ENCODE measurements at places on chromosomes 2 and 18. TPM values are rescaled to one million over a fixed set of nuclear protein-coding genes. Genes with fewer than 3 reads are reported as not detected.

DNA sequence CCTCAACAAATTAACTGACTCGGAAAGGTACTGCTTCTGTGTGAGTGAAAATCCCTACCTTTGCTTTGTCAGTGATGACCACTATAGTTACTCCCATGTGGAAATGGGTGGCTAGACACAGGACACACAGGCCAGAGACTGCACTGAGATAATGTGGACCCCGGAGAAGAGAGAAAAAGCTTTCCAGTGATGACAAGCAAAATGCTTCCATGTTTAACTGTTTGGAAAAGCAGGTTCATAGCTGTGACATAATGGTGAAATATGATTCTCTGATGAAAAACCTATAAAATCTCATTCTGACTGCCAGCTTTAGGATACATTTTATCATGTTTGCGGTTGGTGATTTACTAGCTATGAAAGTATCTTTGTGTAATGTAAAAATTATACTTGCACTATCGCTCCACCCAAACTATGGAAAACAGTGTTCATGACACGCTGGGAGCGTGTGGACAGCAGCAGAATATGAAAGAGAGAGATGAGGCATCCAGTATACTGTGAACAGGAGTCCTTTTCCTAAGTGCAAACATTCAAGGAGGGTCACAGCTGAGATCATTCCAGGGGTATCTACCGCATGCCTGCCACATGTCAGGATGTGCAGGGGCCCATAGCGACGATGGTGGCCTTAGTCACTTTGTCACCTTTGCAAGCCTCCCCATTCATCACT lies 782.7 kb upstream of the SOX11 start:
- no peaks in the 10 kb centered on the region for H3K4me1 ChIP-seq
- no peak for DNase-seq
- no peak overlapping the region for H3K27ac ChIP-seq
- H3K27me3 ChIP-seq: no peaks in the 10 kb centered on the region

- H3K36me3 ChIP-seq: no peaks in the 10 kb centered on the region
- no peaks in the 10 kb centered on the region for H3K27me3 ChIP-seq
- H3K4me1 ChIP-seq: peaks cover 6% of the 10 kb centered on the region
- H3K4me3 ChIP-seq: no peak overlapping the region
Measured at GRCh38 chr18:44801781-44802180, 121.1 kb downstream of the SETBP1 start.

- H3K4me1 ChIP-seq: peaks cover 9% of the 10 kb centered on the region
- H3K36me3 ChIP-seq: no peaks in the 10 kb centered on the region
- H3K4me3 ChIP-seq: no peak overlapping the region
- no peaks in the 10 kb centered on the region for H3K27me3 ChIP-seq
Measured at GRCh38 chr2:203798296-203799087, 69.1 kb upstream of the CTLA4 start.

DNA sequence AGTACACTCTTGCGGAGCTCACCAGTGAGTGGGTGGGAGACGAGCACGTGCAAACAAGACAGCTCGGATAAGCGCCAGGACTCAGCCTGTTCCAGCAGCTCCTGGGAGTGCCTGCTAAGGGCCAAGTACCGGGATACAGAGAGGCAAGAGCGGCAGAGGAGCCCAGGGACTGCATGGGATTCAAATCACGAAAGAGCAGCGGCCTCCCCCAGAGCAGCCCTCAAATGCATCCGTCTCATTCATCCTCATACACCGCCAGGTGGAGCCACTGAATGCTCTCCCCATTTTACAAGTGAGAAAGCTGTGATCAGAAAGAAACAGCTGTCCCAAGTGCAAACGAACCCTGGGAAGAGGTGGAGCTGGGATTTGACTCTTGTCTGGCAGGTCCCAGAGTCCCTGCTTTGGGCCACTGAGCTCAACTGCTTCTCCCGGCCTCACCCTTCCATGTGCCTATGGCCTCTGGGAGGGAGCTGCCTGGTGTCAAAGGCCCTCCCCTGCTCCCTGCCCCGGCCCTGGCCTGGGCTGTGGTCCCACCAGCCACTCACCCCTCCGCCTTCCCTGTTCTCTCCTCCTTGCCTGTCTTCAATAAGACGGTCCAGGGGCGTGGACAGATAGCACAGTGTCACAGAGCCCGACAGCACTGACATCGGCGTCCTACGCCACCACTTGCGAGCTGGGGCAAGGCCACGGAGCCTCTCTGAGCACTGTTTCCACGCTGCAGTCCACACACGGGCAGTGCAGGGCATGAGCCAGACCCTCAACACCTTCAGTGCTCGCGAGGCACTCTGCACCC lies 72.8 kb upstream of the TAF1B start:
- no peaks in the 10 kb centered on the region for H3K36me3 ChIP-seq
- peaks cover 2% of the 10 kb centered on the region for H3K27me3 ChIP-seq

DNA sequence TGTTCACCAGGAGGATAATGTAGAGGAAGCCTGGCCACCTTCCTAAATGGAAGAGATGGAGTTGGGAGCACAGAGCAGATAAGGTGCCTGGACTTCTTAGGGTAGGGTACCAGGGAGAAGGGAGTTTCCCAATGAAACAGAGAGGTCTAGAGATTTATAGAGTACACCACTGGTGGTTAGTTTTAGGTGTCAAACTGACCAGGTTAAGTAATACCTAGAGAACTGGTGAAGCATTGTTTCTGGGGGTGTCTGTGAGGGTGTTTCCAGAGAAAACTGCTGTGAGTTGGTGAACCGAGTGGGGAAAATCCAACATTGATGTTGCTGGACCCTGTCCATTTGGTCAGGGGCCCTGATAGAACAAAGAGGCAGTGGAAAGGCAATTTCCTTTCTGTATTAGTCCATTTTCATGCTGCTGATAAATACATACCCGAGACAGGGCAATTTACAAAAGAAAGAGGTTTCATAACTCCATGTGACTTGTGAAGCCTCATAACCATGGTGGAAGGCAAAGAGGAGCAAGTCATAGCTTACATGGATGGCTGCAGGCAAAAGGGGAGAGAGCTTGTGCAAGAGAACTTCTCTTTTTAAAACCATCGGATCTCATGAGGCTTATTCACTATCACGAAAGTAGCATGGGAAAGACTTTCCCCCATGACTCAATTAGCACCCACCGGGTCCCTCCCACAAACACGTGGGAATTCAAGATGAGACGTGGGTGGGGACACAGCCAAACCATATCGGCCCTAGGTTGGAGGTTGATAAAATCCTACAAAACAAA lies 260.8 kb downstream of the CBLN2 start:
- DNase-seq: no peak
- H3K4me3 ChIP-seq: no peak overlapping the region
- H3K36me3 ChIP-seq: no peaks in the 10 kb centered on the region
- no peaks in the 10 kb centered on the region for H3K4me1 ChIP-seq
- no peaks in the 10 kb centered on the region for H3K27me3 ChIP-seq
- H3K27ac ChIP-seq: no peak overlapping the region

GRCh38 chr2:143463719-143464118 lies 334.5 kb downstream of the ARHGAP15 start:
- no peaks in the 10 kb centered on the region for H3K4me1 ChIP-seq
- H3K27me3 ChIP-seq: no peaks in the 10 kb centered on the region
- H3K4me3 ChIP-seq: no peak overlapping the region
- H3K27ac ChIP-seq: no peak overlapping the region

Gene SKA1
- 1.0 TPM for total RNA-seq

Gene SAG
- total RNA-seq: not detected

Gene GLI2
- total RNA-seq: 3.3 TPM

Gene CARF
- 8.6 TPM for total RNA-seq

All from fibroblast of lung (primary cell).